Cardiac muscle cell (in vitro differentiated cells and primary cell): ENCODE measurements at places on chromosomes 6 and 20. TPM values are rescaled to one million over a fixed set of nuclear protein-coding genes. Genes with fewer than 3 reads are reported as not detected.
A peak's percentile ranks its signal among the peaks of the same experiment; 100 is the strongest.

GRCh38 chr6:118770112-118770788, 118.9 kb upstream of the CEP85L start:
- DNase-seq: no peak

DNA sequence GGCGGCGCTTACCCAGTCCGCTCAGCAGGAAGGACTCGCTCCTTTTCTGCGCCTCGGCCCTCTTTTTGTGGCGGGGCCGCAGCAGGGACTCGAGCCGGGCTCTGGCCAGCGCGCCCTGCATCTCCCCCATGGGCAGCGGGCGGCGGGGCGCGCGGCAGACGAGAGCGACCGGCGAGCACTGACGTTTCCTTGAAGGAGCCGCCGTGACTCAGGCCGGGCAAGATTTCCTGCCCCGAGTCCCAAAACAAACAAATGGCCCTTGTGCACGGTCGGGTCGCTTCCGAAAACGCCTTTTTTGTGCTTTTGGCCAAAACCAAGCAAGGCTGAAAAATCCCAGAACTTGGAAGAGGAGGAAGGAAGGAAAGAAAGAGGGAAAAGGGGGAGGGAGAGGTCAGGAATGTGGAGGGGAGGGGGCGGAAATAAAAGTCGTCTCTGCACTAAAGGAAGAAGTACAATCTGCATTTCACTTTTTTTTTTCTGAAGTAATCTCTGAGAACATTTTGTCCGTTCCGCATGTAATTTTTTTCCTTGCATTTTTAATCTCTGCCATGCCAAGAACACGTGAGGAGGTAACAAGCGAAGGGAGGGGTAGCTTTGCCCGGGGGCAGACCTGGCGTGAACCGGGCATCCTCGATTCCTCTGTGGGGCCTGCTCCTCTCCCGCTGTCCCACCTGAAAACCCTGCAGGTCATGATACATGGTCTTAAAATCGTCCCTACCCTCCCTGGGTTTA, 123.3 kb upstream of the SLC2A12 start:
- peak; percentile 89 for DNase-seq

- no peak for DNase-seq
Measured at GRCh38 chr6:157557559-157557958, 176.6 kb downstream of the ZDHHC14 start.

The NNAT gene
- polyA plus RNA-seq: 1.1 and 5.2 TPM in 2 replicates

The WFDC5 gene
- not detected in 2 replicates for polyA plus RNA-seq
